ENCODE measurements at places on chromosomes 1 and 21.

DNA sequence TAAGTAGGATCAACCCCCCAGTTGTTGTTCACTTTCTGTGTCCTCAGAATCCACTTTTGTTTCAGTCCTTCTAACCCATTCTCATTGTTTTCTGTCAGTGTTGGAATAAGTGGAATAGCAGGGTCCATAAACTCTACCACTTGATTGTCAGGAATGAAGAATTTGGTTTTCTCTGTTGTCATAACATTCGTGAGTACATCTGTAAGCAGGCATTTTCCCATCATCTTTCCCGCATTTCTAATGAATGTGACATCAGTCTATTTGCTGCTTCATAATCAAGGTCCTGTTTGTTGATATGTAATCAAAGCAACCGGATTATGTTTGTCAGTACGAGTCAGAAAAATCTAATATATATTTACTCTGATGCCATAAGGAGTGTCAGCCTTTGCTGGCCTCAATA is 147.1 kb downstream of the KIF26B start:
- no peak for DNase-seq

DNA sequence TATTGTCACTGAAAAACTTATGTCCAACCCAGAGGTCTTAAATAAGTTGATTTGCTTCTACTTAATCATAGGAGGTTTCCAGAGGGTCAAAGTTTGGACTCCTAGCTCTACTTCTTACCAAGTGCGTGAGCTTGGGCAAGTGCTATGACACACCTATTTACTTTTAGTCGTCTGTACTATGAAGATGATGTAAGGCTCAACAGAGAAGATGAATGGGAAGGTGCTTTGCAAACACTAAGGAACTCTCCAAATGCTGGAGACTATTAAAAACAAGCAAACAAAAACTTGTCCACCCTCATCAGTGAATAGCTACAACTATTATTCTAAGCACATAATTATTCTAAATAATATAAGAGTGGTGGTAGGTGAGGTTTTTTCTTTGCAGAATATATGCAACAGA is 232.3 kb upstream of the USP24 start:
- DNase-seq = no peak

GRCh38 chr1:195529881-195530280 is 1078.4 kb downstream of the KCNT2 start:
- DNase-seq = no peak

- no peak for DNase-seq
Observed at GRCh38 chr1:231855926-231856325, 229.3 kb downstream of the DISC1 start.

DNA sequence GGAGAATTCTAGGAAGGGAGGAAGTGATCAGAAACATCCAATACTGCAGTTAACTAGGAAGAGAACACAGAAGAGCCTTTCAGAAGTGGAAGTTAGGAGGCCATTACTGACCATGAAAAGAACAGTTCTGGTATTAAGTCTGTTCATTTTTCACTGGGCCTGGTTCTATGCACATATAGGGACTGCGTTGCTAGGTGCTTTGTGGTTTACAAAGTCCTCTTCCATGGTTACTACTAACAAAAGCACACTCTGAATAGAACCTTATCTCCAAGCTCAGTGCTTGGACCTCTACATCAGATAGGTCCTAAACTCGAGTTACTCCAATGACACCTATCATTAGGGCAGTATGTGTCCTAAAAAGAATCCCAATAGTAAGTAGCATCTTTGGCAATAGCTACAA is 75.4 kb downstream of the RPAP2 start:
- no peak for DNase-seq

DNA sequence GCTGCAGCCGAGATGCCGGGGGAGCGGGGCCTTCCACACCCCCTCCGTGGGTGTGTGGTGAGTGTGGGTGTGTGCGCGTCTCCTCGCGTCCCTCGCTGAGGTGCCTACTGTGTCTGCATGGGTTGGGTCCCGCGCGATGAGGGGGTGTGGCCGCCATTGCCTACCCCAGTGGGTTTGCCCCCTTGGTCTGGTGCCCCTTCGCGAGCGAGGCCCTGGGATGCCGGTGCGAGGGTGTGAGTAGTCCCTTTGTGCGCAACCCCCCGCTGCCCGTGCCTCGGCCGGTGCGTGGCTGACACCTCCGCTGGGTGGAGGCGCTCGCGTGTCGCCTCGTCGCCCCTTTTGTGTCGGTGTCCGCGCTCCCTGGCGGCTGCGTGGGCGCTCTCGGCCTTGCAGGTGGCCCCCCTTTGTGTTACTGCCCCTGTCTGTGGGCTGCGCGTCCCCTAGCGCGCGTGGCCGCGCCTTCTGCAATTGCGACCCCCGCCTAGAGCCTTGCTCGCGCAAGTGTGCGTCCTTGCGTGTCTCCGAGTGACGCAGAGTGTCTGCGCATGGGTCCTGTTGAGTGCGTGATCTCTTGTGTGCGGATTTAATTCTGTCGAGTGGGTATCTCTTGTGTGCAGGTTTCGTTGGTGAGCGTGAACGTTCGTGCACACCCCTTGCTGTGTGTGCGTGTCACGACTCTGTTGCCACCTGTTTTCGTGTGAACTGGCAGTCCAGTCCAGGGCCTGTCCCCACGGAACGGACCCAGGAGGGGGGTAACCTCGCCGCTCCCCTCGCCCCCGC is 553 bp downstream of the TTC3 start:
- DNase-seq = peak; percentile 29

DNA sequence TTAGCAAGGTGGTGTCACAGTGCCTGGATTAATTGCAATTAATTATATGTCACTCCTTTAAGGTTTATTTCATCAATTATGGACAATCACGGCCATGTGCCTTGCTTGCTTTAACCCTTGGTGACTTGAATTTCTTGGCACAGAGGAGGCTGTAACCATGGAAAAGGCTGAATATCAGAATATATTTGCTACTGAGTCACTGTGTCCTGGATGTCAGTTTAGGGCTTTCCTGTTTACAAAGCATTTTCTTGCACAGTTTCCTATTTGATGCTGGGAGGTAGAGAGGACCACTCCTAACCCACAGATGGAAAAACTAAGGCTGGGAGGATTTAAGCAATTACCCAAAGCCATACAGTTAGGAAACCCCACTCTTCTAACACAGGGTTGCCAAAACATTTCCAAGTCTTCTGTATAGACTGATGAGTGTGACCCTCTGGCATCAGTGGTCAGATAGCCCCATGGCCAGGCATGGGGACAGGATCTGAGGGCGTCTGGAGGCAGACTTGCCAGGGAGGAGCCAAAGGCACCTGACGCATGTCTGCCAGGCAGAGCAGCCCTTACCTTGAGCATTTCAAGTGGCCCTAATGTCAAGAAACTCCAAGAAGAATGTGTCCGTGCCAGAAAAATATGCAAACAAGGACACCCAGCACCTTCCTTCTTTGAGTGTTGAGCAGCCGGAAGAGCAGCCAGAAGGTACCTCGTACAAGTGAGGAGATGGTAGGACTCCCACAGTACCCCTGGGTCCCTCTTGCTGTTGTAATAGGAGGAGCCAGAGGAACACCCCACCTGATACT is 34.4 kb downstream of the KCNN3 start:
- no peak for DNase-seq

- DNase-seq = no peak
Observed at GRCh38 chr1:6034750-6035096, 11.0 kb upstream of the KCNAB2 start.

DNA sequence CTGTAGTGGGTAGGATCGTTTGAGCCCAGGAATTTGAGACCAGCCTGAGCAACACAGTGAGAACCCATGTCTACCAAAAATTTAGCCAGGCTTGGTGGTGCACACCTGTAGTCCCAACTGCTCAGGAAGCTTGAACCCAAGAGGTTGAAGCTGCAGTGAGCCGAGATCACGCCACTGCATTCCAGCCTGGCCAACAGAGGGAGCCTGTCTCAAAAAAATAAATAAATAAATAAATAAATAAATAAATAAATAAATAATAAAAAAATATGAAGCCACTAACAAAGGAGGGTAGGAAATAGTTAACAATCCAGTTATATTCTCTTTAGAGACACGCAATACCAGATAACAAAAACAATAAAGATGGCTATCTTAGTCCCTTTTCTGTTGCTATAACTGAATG is 11.9 kb upstream of the CBR3 start:
- no peak for DNase-seq

- peak; percentile 99 for DNase-seq
Observed at GRCh38 chr1:165871311-165872067, 44.1 kb downstream of the UCK2 start.

- DNase-seq = no peak
Observed at GRCh38 chr1:60835649-60836048, 246.7 kb upstream of the NFIA start.

GRCh38 chr1:218900615-218901014 is 273.1 kb upstream of the LYPLAL1 start:
- DNase-seq = no peak

Measured in GF-D8 (cell line).